Breast epithelium (tissue), 4 donors: ENCODE measurements at places on chromosomes 3 and 15.

DNA sequence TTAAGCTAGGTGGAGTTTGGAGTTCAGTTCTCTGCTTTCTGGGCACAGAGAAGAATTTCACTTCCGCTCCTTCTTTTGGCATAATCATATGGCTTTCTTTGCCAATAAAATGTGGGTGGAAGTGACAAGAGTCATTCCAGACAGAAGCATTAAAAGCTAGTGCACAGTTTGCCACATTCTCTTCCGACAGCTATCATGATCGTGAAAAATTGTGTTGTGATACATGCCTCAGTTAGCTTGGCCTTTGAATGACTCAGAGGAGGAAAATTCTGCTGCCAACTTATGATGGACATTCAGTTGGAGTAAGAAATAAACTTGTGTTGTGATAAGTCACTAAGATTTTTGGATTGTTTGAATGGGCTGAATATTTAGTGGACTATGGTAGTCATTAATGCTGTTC, 291.7 kb upstream of the SATB1 start:
- no peak for DNase-seq

GRCh38 chr3:127781411-127782001, 40.8 kb downstream of the MGLL start:
- no peak for DNase-seq

- DNase-seq: no peak
Measured at GRCh38 chr3:69433121-69433968, 47.5 kb upstream of the FRMD4B start.

GRCh38 chr3:161148832-161149475, 43.8 kb upstream of the B3GALNT1 start:
- no peak for DNase-seq

- no peak for DNase-seq
Measured at GRCh38 chr3:42266085-42266484, at the start of gene CCK. Gene CCK (minus strand): TSS chr3:42266185. CDS start chr3:42263630, 2,555 bp downstream.

DNA sequence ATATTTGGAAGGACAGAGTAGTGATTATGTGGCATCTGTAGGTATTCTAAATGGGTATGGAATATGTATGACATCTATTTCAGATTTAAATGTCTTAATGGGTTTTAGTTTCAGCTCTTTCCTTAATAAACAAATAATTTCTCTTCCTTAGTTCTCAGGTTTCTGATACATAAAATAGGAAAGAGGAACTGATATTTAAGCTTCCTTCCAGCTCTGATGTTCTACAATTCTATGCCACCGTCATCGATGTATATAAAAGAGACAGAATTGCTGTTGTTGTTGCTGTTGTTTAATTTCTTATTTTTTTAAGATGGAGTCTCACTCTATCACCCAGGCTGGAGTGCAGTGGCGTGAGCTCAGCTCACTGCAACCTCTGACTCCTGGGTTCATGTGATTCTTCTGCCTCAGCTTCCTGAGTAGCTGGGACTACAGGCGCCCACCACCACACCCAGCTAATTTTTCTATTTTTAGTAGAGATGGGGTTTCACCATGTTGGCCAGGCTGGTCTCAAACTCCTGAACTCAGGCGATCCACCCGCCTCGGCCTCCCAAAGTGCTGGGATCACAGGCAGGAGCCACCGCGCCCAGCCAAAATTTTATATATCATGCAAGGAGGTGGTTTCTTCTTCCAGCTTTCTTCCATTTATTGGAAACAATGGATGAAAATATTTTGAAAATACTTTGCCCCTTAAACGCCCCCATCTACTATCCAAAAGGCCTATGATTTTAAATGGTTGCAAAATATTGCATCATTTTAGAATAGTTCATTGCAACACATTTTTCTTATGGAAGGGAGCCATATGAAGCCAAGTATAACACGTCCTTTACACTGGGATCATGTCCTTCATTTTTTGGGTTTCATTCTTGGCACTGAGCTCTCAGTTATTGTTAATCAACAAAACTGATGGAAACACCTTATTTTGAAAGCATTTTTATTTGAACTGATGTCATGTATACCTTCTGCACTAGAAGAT, 13.9 kb upstream of the C15orf61 start:
- DNase-seq: no peak

GRCh38 chr15:87877822-87878542, 378.6 kb downstream of the NTRK3 start:
- DNase-seq: no peak

DNA sequence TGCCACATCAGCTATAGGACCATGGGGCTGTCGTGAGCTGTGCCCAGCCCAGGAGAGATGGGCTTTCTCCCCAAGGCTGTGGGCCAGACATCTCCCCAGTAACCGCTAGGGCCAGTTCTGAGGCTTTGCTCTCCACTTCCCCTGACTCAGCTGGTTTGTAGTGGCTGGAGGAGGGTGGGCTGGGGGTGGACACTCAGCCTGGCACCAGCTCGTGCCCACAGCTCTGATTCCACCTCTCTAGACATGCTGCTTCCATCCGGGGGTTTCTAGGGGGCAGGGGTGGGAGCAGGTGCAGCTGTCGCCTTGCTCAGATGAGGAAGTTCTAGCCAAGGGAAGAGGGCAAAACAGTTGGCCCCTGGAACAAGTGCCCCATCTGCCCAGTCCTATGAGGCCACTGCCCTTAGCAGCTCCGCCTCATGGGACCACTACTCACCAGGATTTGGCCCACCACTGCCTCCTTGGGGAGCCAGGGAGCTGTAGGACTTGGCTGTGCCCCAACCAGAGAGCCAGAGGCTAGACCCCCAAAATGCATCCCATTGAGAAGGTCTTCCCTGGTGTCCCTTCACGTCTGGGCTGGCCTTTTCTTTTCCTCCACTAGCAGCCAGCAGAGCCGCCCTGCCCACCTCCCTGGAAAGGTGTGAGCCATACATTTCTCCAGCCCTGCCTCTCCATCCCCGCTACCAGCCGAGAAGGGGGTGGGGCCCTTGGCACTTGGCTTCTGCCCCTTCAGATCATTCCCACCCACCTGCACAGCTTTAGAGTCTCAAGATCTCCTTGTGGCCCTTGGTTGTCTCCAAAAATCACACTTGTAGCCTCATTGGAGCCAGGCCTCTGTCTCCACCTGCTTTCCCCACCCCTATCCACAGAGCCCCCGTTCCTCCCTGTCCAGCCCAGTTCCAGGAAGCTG, 9.9 kb downstream of the GLYCTK start:
- DNase-seq: no peak

DNA sequence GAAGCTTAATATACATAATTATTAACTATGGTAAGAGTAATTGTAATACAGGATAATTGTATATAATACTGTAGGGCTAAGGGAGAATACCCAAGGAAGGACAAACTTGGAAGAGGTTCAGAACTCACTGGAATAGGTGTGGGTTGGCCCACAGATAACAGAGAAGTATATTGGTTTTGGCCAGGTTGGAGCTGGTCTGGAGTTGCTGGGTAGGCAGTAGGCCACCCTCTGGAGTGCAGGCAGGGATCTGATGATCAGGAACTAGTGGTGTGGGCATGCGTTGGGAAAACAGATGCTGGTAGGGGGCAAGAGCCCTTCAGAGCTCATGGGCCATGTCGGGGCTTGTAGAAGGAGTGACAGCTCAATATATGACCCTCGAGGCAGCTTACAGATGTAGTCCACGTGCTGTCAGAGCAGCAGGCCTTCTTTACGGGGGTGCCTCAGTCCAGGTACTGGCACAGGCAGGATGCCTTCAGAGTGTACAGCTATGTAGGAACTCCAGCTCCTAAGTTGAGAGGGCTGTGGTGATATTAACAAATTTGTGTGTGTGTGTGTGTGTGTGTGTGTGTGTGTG, 12.4 kb downstream of the IREB2 start:
- DNase-seq: no peak

- no peak for DNase-seq
Measured at GRCh38 chr15:82647835-82648256, 683 bp upstream of the CPEB1 start.

DNA sequence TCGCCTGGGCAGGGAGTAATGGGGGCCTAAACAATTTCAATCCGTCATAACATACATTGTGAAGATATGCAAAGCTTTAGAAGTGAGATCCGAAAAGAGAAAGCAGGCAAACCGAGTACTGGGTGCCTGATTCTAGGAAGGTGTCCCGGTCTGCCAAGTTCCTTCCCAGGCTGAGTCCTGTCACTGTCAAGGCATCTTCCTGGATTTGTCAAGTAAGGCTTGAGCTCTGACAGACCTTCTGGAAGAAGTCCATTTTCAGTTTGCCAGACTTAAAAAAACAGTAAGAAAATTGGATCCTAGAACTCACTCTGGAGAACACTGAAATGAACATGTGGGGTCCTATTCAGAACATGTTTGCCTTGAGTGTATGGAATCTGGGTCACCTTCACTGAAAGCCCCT, 253.9 kb downstream of the RORA start:
- no peak for DNase-seq

- DNase-seq: no peak
Measured at GRCh38 chr3:69890084-69890483, 109.4 kb upstream of the SAMMSON start.

DNA sequence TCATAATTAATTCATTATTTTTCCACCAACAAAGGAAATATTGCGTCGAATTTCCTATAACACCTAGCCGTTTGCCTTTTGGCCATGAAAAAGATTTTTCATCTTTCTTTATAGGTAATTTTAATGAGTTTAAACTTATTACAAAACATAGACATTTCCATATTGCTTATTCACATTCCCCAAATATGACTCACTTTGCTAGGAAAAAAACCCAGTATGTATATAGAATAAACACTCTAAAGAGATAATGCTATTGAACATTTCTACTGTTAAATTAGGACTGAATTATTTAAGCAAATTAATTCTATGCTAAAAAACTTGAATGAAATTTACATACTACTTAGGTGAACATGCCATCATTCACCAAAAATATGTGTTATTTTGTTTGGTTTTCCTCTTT, 16.2 kb downstream of the ZPLD1 start:
- no peak for DNase-seq

GRCh38 chr3:139941580-139941979, 6.6 kb downstream of the CLSTN2 start:
- DNase-seq: no peak
